ENCODE measurements at places on chromosomes 2 and 18. TPM values are rescaled to one million over a fixed set of nuclear protein-coding genes. Genes with fewer than 3 reads are reported as not detected.

Gene SERPINB10
- not detected for total RNA-seq

Gene CDH2
- not detected for total RNA-seq

Gene SLC14A1
- total RNA-seq = 2.5 TPM

Gene NRP2
- total RNA-seq = 19.2 TPM

Gene SERPINB13
- total RNA-seq = not detected

Gene OR6B2
- not detected for total RNA-seq

Gene DTNA
- not detected for total RNA-seq

Gene STPG4
- total RNA-seq = 0.48 TPM

Gene SPP2
- total RNA-seq = not detected

Data from activated naive CD4-positive, alpha-beta T cell treated with anti-CD3 and anti-CD28 coated beads, Interleukin-2, amount 10 ng/mL, durations not matched to agents 5 hours and 36 hours (primary cell).